Nucleus accumbens (tissue), 56 donors: ENCODE measurements at places on chromosomes 3 and 15.

DNA sequence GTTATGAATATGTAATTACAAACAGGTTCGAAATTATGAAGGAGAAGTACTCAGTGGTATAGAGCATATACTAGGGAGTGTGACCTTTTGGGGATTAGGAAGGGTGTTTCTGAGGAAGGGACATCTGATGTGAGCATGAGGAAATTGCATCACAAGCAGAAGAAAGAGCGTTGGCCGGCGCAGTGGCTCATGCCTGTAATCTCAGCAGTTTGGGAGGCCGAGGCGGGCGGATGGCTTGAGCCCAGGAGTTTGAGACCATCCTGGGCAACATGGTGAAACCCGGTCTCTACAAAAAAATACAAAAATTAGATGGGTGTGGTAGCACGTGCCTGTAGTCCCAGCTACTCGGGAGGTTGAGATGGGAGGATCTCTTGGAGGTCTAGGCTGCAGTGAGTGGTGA is 6.9 kb downstream of the CMTM7 start:
- DNase-seq: no peak

- DNase-seq: no peak
Measured at GRCh38 chr15:69071260-69071659, 56.8 kb downstream of the NOX5 start.

DNA sequence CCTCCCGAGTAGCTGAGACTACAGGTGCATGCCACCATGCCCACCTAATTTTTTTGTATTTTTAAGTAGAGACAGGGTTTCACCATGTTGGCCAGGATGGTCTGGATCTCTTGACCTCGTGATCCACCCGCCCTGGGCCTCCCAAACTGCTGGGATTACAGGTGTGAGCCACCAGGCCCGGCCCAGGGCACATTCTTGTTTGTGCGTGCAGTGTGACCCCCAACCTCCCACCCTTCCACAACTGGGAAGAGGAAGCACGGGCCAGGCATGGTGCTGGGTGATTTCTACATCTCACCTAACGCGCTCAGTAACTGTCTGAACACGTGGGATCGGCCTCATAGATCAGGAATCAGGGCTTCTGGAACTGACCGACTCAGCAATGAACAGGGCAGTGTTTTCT is 48.0 kb downstream of the KLHL6 start:
- DNase-seq: no peak

- DNase-seq: no peak
Measured at GRCh38 chr3:136152176-136152843, 43.8 kb downstream of the MSL2 start.

- DNase-seq: no peak
Measured at GRCh38 chr15:101194546-101195125, 57.2 kb downstream of the CHSY1 start.

DNA sequence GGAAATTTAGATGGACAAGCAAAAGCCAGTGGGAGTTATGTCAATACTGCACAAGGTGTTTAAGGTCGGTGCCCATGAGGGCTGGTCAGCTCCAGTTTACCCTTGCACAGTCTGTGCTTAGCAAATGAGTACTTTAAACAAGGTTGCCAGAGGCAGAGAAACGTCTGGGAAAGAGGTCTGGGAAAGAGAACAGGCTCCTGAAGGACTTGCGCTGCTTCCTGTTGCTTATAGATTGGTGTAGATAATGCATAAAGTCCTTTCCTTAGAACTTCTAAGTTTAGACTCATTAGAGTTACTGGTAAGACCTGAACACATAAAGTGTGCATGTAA is 162.6 kb upstream of the P2RY1 start:
- no peak for DNase-seq

DNA sequence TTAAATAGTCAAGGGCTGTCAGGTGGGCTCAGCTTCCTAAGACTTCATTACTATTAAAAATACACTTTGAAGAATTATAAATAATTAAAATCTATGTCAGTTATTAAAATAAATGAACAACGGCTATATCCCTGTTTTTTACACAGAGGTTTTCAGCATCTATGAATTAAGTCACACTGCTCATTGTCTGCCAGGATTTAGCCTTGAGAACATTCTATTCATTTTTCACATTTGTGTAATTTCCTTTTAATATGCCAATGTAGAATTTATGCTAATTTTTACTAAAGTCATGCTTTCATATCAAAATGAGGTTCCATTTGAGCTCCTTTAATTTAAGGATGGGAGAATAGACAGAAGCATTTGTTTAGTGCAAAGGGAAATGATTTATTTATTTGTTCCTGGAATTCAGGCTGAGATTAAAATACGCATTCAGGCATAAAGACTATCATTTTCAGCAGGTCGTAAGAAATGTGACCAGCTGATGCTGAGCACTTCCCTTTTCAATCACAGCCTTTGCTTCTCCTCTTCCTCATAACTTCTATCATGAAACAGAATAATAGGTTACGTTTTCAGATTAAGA is 345.1 kb downstream of the MFSD1 start:
- DNase-seq: no peak

GRCh38 chr3:29581311-29581710 is 300.4 kb downstream of the RBMS3 start:
- no peak for DNase-seq

- no peak for DNase-seq
Measured at GRCh38 chr3:10550705-10551104, 45.3 kb upstream of the ATP2B2 start.
